A375 (cell line): ENCODE measurements at places on chromosomes 16 and 17. TPM values are rescaled to one million over a fixed set of nuclear protein-coding genes. Genes with fewer than 3 reads are reported as not detected.

The KIAA0513 gene
- total RNA-seq: 5.2 and 7.0 TPM in 2 replicates

The NOTUM gene
- 0.11 TPM in 1 of 2 replicates, not detected in the other for total RNA-seq

The PGAP6 gene
- 25.1 and 44.4 TPM in 2 replicates for total RNA-seq

The CACNG1 gene
- not detected in 2 replicates for total RNA-seq

The MARVELD3 gene
- total RNA-seq: not detected in 2 replicates
